ENCODE measurements at places on chromosomes 12 and 14.
A peak's percentile ranks its signal among the peaks of the same experiment; 100 is the strongest.

GRCh38 chr12:61765926-61766325 lies 494.3 kb upstream of the USP15 start:
- DNase-seq, result no peak

- no peak for DNase-seq
Measured at GRCh38 chr12:55931317-55931779, 386 bp downstream of the DGKA start.

DNA sequence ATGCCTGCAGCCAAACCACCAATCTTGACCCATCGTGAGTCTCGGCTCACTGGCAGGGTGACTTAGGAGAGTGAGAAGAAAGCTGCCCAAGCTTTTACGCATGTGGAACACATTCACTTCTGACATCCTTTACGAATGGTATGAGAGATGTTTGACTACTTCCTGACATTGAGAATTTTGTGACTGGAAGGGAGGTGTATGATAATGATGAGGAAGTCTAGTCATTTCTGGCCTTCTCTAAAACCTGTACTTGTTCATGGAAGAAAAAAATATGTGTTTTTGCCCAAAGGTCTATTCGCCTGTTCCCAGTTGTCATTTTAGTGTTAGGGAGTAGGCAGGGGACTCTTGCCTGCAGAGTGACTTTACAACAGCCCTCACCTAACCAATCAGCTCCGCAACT lies 227.2 kb upstream of the ATP2B1 start:
- DNase-seq, result no peak

GRCh38 chr12:3681595-3682061 lies 71.3 kb downstream of the CRACR2A start:
- DNase-seq, result no peak

- DNase-seq, result no peak
Measured at GRCh38 chr14:81412779-81413178, 12.7 kb upstream of the STON2 start.

DNA sequence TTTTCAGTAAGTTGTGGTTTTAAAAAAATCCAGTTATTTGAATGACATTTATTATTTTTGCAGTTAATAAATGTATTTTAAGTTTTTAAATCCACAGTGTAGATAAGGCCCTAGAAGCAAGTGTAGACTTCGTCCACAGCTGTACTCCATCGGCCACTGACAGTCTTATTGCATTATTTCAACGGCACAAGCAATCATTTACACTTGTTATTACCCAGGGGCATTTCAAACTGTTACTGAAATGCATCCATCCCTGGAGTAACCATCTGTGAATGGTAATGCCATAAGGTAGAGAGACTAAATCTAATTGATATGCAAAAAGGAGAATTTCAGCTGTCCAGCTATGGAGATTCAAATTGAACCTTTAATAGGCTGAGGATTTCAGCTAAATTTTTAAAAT lies 48.4 kb downstream of the BICD1 start:
- DNase-seq, result no peak

GRCh38 chr14:42918615-42919014 lies 1311.9 kb downstream of the LRFN5 start:
- no peak for DNase-seq

GRCh38 chr12:28575593-28576205 lies 385.4 kb downstream of the CCDC91 start:
- DNase-seq, result no peak

DNA sequence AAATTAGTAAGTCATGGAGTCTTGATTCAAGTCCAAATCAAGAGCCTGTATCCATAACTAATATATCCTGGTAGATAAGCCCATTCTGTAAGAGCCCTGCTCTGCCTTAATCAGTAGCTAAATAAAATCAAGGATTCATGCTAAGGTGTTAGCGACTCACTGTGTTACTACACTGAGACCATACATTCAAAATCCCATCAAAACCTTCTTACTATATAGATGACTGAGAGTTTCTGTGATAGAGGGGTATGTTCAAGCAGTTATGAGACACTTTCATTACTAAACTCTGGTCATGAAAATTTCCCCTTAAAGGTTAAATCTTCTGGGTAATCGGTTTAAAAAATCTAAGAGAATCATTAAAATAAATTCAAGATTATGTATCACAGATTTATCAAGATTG lies 78.5 kb downstream of the MDGA2 start:
- DNase-seq, result no peak

DNA sequence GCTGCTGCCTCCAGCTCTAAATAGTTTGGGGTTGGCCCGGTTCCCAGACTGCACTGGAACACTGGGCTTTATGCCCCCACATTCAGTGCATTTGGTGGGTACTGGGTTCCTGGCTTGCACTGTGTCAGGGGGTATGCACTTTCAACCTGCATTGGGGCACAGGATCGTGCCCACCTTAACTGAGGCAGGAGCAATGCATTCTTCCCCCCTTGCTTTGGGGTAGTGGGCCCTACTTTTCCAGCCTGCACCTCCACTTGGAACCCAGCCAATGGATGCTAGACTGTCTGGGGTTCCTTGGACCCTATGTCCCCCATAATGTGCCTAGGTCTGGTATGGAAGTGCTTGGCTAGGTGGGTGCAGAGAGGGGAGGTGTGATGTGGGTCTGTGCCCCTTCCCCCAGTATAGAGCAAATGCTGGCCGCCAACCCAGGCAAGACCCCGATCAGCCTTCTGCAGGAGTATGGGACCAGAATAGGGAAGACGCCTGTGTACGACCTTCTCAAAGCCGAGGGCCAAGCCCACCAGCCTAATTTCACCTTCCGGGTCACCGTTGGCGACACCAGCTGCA lies 615 bp downstream of the TARBP2 start:
- peak; percentile 53 for DNase-seq

All from right lobe of liver (tissue), 6 donors.